Large intestine (tissue), 12 donors: ENCODE measurements at places on chromosomes 2 and 18. TPM values are rescaled to one million over a fixed set of nuclear protein-coding genes. Genes with fewer than 3 reads are reported as not detected.
A peak's percentile ranks its signal among the peaks of the same experiment; 100 is the strongest.

DNA sequence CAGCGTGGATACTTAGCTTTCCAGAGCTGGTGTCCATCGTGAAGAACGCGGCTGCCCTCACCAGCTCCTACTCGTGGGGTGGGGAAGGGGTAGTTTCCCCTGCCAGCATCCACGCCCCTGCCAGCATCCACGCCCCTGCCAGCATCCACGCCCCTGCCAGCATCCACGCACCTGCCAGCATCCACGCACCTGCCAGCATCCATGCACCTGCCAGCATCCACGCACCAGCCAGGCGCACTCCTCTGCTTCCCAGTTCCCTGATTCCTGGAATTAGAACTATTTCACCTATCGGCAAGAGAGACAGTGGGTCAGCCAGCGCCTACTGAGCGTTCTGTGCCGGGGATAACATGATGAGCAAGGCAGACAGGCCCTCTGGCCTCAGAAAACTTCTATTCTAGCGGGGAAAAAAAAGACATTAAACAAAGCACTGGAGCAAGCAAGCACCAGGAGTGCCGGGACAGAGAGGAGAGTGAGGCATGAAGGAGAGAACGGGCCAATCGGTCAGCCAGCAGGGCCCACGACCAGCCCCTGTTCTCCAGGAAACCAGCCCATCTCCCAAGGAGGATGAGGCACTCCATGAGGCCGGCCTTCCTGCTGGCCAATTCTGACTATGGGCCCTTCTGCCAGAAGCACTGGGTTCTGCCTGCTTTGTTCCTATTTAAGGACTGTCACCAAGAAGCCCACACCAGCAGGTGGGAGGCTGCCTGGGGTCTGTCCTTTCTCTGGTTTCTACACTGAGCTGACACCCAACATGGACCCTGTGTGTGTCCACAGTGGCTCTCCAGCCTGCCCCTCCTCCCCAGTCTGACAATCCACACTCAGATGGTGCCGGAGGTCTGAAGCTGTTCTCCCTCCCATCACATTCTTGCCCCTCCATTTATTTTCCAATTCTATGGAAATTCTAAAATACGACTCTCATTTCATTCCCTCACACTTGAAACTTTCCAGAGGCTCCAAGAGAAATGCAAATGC lies 78.4 kb upstream of the SALL3 start:
- no peaks in the 10 kb centered on the region for H3K36me3 ChIP-seq
- H3K4me3 ChIP-seq, result no peak overlapping the region
- no peaks in the 10 kb centered on the region for H3K4me1 ChIP-seq
- H3K27ac ChIP-seq, result no peak overlapping the region
- no peaks in the 10 kb centered on the region for H3K27me3 ChIP-seq

DNA sequence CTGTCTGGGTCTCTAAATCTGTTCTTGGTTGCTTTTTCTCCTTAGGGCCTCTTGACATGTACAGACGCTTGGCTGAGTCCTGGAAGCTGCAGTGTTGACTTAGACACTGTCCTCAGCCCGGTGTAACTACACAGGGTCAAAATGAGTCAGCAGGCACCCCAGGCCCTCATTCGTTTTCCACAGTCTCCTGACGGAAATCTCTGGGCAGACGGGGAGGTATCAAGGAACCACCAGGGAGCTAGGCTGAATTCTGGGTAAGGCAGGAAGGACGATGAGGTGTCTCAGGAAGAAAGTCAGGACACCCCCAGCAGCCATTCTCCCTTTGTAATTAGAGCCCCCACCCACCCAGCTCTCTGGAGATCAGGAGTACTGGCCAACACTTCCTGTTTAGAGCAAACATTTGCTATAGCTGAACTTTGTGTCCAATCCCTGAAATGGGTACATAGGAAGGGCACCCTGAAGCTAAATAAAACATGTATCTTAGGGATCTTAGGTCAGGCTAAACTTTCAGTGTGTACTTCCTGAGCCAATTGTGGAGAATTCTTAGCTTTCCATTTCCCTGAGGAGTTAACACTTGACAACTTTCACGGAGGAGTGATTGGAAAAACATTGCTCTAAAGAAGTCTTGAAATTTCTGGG lies 23.9 kb upstream of the EPAS1 start:
- H3K27me3 ChIP-seq, result no peaks in the 10 kb centered on the region
- peaks cover 12% of the 10 kb centered on the region for H3K4me1 ChIP-seq
- no peaks in the 10 kb centered on the region for H3K36me3 ChIP-seq
- no peak overlapping the region for H3K4me3 ChIP-seq

DNA sequence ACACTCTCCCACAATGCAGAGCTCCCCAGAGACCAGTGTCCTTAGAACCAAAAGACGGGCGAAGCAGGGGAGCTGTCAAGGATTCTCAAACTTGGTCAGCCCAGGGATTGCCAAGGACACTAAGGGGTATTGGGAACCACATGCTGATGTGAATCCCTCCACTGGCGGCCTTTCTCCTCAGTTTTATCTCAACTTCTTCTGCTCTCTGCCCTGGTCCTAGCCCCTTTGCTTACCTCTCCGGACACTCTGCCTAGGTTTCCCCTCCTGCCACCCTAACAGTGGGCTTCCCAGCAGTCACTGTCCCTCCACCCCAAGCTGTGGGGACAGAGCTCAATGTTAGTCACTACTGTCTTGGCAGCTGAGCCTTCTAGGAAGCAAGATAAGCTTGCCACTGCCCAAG lies 61.1 kb downstream of the POLR1A start:
- H3K27ac ChIP-seq, result no peak overlapping the region
- H3K4me1 ChIP-seq, result no peaks in the 10 kb centered on the region
- no peak for DNase-seq
- H3K36me3 ChIP-seq, result peaks cover 90% of the 10 kb centered on the region
- no peak overlapping the region for H3K4me3 ChIP-seq

DNA sequence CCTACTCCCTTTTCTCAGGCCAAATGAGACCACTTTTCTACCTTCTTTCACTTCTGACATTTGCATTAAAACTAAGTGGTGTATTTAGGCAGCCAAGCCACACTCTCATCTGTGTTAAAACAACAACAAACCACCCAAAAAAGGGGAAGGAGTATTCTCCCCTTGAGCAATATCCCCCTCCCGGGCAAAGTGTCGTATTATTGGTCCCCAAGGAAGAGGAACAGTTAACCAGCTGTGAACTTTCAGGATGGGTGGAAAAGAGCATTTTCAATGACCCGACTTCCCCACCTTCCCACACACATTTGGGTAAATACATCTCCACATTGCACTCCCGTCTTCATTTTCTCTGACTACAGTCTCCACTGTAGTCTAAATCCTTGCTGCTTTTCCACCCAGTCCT lies 44.3 kb downstream of the FEZ2 start:
- H3K4me1 ChIP-seq, result no peaks in the 10 kb centered on the region
- no peaks in the 10 kb centered on the region for H3K27me3 ChIP-seq
- no peak overlapping the region for H3K4me3 ChIP-seq
- DNase-seq, result no peak

DNA sequence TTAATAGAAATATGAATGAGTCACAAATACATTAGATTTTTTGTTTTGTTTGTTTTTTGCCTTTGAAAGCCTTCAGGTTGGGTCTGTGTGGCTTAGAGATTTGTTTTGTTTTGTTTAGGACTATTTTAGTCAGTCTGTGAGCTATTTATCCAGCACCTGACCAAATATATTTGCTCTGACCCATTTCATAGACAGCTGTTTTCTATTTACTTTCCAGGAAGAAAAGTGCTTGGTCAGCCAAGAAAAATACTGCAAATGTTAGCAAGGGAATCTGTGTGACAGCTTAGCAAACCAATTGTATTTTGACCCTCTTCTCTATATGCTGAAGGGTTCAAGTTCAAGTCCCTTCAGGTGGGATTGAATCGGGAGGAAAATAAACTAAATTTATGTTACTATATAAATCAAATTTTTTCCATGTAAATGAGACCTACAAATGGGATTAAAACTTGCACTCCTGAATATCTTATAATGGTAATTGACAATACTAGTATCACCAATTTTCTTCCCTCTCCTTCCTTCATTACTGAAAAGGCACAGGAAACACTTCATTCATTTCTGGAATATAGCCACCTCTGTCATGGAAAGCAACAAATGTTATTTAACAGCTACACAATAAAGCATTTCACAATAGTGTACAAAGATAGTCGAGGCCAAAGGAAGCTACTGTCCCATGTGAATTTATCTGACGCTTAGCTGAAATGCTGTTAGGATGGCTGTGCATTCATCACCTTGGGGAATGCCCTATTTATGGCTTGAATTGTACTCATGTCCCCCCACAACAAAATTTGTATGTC lies 23.1 kb upstream of the KLF7 start:
- H3K4me1 ChIP-seq, result no peaks in the 10 kb centered on the region
- H3K27ac ChIP-seq, result no peak overlapping the region
- H3K36me3 ChIP-seq, result no peaks in the 10 kb centered on the region
- no peaks in the 10 kb centered on the region for H3K27me3 ChIP-seq

DNA sequence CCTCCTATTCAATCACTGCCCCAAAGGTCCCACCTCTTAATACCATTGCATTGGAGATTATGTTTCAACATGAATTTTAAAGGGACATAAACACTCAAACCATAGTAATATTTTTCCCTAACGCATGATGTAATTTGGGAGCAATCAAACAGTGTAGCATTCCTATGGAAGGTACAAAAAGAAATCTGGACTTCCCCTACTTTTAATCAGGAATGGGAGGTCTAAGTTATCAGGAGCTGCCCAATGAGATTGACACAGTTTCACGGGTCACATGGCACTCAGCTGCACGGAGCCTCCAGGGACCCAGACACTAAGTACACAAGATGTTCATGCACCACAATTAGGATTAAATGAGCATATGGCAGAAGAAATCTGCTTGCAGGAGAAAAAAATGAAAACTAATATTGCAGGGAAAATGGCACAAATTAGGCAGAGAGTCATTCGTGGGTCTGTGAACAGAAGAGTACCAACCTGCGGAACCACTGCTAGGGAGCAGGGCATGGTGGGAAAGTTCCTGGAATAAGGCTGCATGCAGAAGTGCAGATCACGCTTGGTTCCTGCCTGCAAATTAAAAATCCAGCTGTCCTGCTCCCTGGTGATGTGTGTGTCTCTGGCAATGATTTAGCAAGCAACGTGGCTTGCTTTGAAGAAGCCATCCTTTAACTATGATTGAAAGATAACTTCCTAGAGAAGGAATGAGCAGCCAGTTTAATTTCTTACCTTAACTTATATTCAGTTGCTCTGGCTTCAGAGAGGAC lies 326.6 kb upstream of the ID2 start:
- H3K27ac ChIP-seq, result no peak overlapping the region
- H3K4me3 ChIP-seq, result no peak overlapping the region
- no peaks in the 10 kb centered on the region for H3K27me3 ChIP-seq
- H3K36me3 ChIP-seq, result no peaks in the 10 kb centered on the region
- H3K4me1 ChIP-seq, result no peaks in the 10 kb centered on the region

DNA sequence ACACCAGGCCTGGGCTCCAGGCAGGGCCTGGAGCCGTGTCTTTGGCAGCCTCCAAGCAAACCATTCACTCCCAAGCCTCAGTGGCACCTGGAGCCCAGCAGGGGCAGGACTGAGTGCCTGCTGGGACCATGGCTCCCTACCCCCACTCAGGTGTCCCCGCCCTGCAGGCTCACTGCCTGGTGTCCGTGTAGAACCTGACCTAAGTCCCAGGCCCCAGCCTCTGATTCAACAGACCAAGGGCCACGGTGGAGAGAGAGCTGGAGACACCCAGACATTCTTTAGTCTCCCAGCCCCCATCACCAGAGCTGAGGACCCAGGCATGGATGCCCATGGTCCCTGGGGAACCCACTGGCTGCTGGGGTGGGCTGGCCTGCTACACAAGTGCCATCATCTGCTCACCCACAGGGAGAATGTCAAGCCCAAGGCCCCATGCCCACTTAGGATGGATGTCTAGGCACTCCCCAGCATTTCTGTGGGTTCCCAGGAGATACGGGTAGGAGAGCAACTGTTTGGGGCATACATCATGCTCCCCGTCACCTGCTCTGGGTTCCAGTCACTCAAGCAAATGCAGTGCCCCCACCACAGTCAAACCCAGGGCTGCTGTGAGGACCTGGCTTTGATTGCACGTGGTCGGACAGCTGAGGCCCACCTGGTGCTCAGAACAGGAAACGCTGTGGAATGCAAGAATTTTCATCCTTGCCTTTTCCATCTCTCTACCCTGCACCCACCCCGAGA lies 42.9 kb upstream of the ATG16L1 start:
- peak; percentile 47 for DNase-seq
- no peaks in the 10 kb centered on the region for H3K27me3 ChIP-seq
- H3K4me1 ChIP-seq, result no peaks in the 10 kb centered on the region

DNA sequence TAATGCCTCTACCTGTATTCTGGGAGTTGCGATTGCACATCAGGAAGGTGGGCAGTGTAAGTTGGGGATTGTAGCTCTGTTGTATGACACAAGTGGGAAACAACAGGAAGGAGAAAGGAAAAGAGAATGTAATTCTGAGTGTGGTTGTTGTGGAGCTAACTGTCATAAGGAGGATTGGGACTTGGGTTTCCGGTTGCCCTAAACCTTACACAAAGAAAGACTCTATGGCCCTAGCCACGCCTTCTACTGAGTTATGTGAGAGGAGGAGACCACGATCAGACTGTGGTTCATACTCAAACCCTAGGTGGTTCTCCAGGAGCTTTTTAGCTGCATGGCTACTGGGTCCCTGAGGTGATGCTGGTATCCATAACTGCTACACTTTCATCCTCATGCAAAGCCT lies 86.5 kb downstream of the TANC1 start:
- no peak for DNase-seq
- H3K4me1 ChIP-seq, result no peaks in the 10 kb centered on the region
- H3K36me3 ChIP-seq, result no peaks in the 10 kb centered on the region
- no peaks in the 10 kb centered on the region for H3K27me3 ChIP-seq

DNA sequence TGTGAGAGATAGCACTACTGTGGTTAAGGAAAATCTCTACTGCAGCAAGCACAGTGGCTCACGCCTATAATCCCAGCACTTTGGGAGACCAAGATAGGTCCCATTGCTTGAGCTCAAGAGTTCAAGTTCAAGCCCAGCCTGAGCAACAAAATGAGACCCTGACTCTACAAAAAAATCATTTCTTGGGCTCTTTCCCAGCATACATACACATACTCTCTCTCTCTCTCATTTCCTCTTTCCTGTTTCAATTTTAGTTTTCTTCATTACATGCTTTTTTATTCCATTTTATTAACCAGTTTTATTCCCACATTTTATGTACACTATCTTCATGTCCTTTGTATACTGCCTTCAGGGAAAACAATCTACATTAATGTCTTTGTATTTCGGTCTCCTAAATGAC lies 14.6 kb downstream of the WDR33 start:
- no peak overlapping the region for H3K4me3 ChIP-seq
- no peaks in the 10 kb centered on the region for H3K27me3 ChIP-seq
- H3K4me1 ChIP-seq, result no peaks in the 10 kb centered on the region
- DNase-seq, result no peak

DNA sequence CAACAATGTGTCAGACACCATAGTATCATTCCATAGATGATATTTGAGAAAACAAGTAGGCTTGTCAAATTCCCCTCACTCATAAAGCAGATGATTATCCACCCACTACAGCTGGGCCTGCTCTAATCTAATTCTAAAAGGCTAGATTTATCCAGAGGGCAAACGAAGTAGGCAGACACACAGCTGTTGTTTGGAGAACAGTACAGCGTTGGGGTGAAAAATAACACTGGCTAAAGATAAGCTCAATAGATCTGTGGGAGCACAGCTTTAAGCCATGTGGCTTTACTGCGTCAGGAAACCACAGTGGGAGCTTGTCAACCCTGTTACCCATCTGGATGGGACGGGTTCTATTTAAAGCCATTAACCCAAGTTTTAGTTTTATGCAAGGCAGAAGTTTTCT lies 48.9 kb upstream of the COBLL1 start:
- no peak overlapping the region for H3K27ac ChIP-seq
- no peaks in the 10 kb centered on the region for H3K27me3 ChIP-seq
- no peaks in the 10 kb centered on the region for H3K36me3 ChIP-seq
- peaks cover 8% of the 10 kb centered on the region for H3K4me1 ChIP-seq
- DNase-seq, result no peak
- H3K4me3 ChIP-seq, result no peak overlapping the region

Gene CD207
- polyA plus RNA-seq, result 1.9 TPM

Gene CRYGC
- polyA plus RNA-seq, result not detected

Gene GKN1
- polyA plus RNA-seq, result not detected

Gene CTAGE1
- 0.10 TPM for polyA plus RNA-seq

Gene DUSP19
- 3.2 TPM for polyA plus RNA-seq

Gene FEV
- 11.9 TPM for polyA plus RNA-seq

Gene AQP12A
- 5.0 TPM for polyA plus RNA-seq
